ENCODE measurements at places on chromosomes 16 and 17.
A peak's percentile ranks its signal among the peaks of the same experiment; 100 is the strongest.

DNA sequence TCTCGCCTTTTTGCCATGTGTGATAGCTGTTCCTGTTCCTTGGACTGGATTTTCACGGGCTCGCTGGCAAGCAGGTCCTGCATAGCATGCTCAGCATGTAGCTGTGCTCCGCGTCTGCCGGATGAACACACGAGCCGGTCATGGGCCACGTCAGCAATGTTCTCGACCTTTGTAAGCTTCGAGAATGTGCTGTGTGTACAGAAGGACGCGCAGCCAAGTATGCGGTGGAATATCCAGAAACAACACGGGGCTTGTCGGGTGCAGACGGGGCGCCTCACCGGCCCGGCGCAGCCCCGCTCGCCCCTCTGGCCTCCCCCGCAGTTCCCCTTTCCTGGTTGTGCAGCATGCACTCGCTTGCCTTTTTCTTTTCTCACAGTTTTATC, 42.2 kb downstream of the RPTOR start:
- no peak for DNase-seq

- no peak for DNase-seq
Measured at GRCh38 chr17:40461732-40462342, 18.6 kb downstream of the IGFBP4 start.

DNA sequence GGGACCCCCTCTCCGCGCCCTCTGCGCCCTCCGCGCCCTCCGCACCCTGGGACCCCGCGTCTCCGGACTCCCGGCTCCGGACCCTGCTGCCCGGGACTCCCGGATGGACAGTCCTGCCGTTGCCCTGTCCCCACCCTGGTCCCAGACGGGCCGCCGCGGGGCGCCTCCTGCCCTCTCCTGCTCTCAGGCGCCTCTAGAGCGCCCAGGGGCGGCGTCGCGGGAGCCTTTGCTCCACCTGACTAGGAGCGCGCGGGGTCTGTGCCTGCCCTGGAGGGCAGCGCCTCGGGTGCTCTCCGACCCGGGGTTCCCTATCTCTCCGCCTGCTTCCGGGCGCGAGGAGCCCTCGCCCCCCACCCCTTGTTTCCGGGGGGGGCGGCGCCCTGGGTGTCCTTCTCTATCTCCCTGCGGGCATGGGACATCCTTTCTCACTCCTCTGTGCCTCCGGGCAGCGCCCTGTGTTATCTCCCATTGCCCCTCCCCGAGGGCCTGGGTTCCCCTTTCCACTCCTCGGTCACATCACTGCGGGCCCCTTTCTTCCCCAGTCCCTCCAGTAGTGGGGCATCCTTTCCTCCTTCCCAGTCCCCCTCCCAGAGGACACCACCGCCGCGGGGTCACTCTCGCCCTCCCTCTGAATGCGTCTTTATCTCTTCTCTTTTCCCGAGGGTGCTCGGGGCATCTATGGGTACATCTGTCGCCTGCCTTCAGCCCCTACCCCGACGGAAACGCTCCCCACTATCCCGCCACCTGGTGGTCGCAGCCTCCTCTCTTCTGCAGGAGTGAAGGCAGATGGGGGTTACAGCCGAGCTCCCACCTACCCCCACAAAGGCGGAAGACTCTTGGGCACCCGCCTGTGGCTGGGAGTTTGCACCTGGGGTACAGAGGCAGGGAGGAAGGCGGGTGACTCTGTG, 875 bp downstream of the PRKCB start:
- peak; percentile 86 for DNase-seq

DNA sequence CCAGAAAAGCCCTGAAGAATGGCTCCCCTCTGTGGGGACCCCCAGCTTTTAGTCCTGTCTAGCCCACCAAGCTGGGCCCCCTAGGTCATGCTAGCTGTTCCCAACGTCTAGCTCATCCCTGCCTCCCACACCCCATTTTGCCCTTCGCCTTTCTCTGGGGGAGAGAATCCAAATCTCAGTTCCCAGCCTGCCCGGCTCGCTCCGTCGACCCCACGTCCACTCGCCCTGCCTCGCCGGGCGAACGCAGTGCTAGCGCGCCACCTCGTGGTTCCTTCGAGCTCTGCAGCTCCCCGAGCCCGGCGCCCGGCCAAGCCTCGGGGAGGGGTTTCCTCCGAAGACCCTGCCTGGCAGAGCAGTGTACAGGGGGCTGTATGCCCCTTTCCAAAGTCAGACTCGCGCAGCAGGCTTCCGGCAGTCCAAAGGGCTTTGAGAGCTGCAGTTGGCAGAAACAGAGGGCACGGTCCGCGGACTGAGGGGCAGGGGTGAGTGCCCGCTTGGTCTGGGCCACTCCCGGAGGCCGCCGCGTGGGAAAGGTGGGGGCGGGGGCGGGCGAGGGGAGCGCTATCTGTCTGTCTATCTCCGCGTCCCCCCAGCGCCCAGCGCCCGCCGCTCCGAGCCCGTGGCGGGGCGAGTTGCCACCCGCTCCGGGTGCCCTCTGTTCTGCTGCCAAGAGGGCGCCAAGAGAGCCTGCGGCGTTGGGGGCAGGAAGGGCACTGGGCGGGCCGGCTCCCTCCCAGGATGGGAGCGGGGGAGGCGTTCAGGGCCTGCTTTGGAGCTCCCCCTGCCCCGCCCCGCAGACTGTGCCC, 1.7 kb upstream of the DLX3 start:
- DNase-seq = peak; percentile 58

- peak; percentile 37 for DNase-seq
Measured at GRCh38 chr17:67434061-67434525, 57.0 kb downstream of the PITPNC1 start.

- DNase-seq = no peak
Measured at GRCh38 chr16:17340804-17341203, 130.0 kb downstream of the XYLT1 start.

- peak; percentile 86 for DNase-seq
Measured at GRCh38 chr17:38898812-38899348, 26.5 kb upstream of the LASP1NB start.

DNA sequence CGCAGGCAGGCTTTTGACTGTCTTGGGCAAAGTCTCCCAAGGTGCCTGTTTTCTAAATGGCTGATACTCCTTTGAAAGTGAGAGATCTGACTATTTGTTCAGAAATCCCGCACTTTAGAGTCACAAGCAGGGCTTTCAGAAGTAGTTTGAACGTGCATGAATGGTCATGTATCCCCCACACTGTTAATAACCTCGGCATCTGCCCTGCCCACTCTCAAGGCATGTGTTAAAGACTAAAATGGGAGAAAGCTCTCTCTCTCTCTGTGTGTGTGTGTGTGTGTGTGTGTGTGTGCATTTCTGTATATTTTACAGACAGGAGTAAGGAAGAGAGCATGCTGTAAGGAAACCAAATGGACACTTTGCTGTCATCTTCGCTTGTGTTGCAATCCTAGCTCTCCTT, 163.7 kb downstream of the MAF start:
- DNase-seq = no peak

- DNase-seq = no peak
Measured at GRCh38 chr17:41544491-41544892, 16.4 kb upstream of the KRT19 start.

- no peak for DNase-seq
Measured at GRCh38 chr17:35212668-35213067, 18.5 kb upstream of the SLC35G3 start.

DNA sequence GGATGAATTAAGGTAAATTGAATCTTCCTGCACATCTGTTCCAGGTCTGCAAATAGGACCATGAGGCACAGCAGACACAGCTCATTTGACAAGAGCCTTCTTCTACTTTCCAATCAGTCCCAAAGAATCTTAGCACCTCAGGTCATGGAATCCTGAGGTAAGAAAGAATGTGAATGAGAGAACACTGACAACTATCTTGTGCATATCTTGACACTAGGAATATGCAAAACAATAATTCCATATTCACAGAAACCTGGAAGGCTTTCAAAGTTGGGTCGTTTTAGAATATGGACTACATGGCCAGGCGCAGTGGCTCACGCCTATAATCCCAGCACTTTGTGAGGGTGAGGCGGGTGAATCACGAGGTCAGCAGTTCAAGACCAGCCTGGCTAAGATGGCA, 1009.4 kb upstream of the GOT2 start:
- DNase-seq = no peak

DNA sequence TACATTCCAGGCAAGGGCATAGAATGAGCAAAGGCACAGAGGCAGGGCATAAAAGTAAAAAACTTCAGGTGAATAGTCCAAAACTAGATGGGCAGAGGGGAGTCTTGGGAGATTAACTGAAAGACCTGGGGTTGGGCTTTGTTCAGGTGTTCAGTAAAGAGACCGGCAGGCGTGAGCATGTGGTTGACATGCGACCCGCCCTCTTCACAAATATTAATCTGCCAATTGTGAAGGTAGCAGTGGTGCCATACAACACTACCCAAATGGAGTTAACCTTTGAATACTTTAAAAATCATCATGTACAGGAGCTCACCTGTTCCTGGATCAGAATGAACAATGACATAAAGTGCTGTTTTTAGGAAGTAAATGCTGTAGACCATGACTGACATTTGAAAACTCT, 225.5 kb downstream of the LGALS9B start:
- no peak for DNase-seq
